ENCODE measurements at places on chromosomes 3 and 15. TPM values are rescaled to one million over a fixed set of nuclear protein-coding genes. Genes with fewer than 3 reads are reported as not detected.

GRCh38 chr15:101502572-101503295, 13.2 kb upstream of the PCSK6 start:
- no peak for DNase-seq

The ABI3BP gene
- not detected for total RNA-seq

DNA sequence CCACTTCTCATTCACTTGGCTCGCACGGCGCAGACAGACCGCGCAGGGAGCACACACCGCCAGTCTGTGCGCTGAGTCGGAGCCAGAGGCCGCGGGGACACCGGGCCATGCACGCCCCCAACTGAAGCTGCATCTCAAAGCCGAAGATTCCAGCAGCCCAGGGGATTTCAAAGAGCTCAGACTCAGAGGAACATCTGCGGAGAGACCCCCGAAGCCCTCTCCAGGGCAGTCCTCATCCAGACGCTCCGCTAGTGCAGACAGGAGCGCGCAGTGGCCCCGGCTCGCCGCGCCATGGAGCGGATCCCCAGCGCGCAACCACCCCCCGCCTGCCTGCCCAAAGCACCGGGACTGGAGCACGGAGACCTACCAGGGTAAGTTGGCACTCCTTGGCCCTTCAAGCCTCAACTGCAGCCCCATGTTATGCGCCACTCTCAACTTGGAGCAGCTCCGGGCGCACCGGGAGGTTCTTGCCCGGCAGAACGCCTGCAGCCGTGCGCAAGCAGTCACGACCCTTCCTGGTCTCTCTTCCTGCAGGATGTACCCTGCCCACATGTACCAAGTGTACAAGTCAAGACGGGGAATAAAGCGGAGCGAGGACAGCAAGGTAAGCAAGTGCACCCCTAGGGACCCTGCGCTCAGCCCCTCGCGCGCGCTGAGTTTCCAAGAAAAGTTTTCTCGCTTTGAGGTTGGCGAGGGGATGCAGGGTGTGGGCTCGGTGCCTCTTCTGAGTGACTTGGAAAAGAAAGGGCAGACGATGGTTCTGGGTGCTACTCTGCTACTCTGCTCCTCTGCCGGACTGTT, at the start of gene BHLHE40:
BHLHE40 (plus strand) TSS at position 10 of the 801 bp plus-strand sequence; CDS start at position 292, 282 bp downstream.
- peak; percentile 50 for DNase-seq

DNA sequence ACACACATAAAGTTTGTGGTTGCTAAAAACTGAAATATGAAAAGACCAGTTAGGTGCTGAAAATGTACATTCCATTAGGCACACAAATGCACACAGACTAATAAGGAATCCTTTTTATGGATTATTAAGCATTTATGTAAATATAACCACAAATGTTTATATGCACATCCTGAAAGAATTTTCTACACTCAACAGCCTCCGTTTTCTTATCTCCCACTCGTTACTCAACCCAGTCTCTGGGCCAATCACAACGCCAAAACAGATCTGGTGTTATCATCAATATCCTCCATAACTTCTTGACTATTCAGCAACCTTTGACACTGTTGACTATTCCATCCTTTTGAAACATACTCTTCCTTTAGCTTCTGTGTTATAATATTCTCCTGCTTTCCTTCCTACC, 136.4 kb downstream of the ATP8B4 start:
- no peak for DNase-seq

- no peak for DNase-seq
Observed at GRCh38 chr15:101599091-101599490, 53.1 kb downstream of the TM2D3 start.

The MYH15 gene
- total RNA-seq: 0.28 TPM

- no peak for DNase-seq
Observed at GRCh38 chr3:145678401-145678800, 482.6 kb downstream of the PLOD2 start.

DNA sequence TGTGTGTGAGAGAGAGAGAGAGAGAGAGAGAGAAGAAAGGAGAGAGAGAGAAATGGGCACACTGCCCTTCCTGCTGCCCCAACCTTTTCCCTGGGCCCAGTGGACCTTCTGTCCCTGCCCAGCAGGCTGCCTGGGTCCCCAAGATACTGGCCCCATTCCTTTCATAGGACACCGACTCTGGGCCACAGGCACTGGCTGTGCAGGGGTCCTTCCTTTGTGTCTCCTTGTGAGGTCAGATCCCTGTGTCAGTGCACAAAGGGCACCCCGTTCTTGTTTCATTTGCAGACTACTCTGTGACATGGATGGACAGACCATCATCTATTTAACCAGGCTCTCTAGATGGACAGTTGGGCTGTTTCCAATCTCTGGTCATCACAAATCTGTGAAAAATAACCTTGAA, 21.3 kb upstream of the KLF13 start:
- peak; percentile 10 for DNase-seq

The ASB14 gene
- total RNA-seq: not detected

The ST8SIA2 gene
- not detected for total RNA-seq

DNA sequence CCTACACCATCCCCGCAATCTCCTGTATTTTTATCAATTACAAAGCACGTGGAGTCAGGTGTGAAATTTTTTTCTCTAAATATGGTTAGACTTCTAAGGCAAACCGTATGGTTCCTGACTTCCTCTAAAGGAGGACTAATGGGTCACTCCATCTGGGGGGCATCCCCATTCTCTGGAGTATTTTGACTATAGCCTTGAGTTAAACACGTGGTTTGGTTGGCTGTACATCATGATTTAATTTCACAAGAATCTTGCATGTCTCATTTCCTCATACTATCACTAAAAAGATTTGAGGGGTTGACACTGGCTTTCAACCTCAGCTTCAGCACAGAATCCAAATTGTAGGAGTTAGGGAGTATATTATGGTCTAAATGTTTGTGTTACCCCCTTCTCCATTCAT, 25.3 kb upstream of the ZNF770 start:
- no peak for DNase-seq

DNA sequence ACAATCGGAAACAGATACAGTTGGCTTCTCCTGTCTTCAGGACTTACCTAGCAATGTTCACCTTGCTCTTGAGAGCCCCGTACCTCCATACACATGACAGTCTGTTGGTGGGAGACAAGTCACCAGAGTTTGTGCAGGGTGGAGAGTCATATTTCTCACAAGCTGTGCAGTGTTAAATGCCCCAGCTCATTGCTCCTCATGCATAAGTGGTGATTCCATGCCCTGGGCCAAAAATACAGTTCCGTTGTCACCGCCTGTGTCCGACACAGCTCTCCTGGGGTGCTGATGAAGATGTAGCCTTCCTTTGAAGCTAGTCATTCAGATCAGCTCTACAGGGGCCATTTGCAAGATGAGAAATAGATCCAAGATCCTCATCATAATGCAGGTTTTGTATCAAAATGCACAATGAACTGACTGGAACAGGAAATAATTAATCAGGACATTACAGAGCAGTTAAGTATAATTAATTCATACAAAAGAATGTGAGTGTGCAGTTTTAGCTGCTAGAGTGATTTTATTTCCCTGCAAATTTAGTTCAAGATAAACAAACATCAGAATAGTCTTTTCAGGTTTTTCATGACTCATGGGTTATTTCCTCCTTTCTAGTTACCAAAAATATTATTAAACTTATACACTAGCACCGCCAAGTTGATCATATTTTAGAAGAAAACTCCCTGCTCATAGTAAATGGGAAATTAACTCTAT, 66.5 kb downstream of the CD47 start:
- no peak for DNase-seq

GRCh38 chr3:52248816-52249547, 3.4 kb downstream of the PPM1M start:
- no peak for DNase-seq

DNA sequence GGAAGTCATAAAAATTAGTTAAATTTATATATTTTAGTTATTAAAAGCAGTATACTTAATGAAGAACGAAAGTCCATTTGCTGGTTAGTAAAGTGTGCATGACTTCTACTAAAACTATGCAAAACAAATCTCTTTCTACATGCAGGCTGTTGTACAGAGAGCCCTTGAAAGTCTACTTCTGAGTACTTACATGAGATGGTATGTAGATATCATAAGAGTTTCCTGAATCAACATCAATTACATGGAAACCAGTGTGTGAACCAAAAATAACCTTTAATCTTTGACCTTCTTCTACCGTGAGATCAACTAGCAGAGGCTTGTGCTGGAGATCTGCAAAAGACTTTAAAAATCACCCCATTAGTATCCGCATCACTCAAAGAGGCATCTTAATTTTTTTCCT, 42.1 kb upstream of the SLC2A2 start:
- DNase-seq: no peak

The THRB gene
- not detected for total RNA-seq

The GRM2 gene
- total RNA-seq: 2.4 TPM

DNA sequence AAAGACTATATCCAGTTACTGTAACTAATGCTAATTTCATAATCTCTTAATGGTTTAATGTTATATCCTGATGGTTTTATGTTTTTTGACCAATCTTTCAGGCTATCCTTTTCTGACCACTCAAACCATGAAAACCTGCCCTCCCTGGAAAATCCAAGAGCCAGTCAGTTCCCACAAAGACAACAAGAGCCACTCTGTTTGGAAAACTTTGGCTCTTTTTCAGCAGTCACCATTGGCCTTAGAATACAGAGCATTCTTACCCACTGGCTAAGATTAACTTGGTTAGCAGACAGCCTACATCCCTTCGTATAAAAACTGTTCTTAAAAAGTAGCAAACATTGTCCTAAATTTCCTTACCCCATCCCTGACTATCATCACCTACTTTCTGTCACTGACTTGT, 32.9 kb downstream of the ALCAM start:
- no peak for DNase-seq

The MASP1 gene
- not detected for total RNA-seq

The ALDH1L1 gene
- total RNA-seq: not detected

- DNase-seq: no peak
Observed at GRCh38 chr3:151900884-151901643, 27.6 kb downstream of the SUCNR1 start.

GRCh38 chr3:57803647-57804081, 47.6 kb downstream of the SLMAP start:
- DNase-seq: no peak

DNA sequence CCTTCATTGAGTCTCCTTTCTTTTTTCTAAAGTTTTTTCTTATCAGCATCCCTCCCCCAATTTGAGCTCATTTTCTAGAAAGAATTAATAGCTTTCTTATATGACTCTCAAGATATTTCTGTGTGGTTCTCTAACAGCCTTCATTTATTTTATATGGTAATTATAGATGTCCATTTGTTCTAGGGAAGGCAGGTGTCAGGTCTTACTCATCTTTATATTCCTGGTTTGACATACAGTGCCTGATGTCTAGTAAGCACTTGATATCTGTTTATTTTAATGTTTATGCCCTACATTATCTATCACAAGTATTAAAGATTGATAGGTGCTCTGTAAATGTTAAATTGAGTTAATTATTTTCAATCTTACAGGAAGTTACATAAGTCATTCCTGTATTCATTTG, 426.7 kb upstream of the TPRG1 start:
- DNase-seq: no peak

DNA sequence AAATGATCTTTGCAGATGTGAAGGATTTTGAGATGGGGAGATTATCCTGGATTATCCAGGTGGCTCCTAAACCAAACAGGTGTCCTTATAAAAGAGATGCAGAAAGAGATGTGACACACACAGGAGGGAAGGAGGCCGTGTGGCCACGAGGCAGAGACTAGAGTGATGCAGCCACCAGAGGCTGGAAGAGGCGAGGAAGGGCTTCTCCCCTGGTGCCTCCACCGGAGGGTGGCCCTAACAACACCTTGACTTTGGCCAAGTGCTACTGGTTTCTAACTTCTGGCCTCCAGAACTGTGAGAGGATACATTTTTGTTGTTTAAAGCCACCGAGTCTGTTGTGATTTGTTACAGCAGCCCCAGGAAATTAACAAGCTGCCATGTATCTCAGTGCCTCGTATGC, 127.1 kb downstream of the ASB7 start:
- no peak for DNase-seq

The FBLN2 gene
- total RNA-seq: not detected

The TJP1 gene
- total RNA-seq: not detected

- no peak for DNase-seq
Observed at GRCh38 chr3:123618076-123618708, 33.3 kb upstream of the HACD2 start.

GRCh38 chr3:104080088-104080626, 1286.6 kb upstream of the ALCAM start:
- no peak for DNase-seq
